ENCODE measurements at places on chromosomes 1 and 21. TPM values are rescaled to one million over a fixed set of nuclear protein-coding genes. Genes with fewer than 3 reads are reported as not detected.

GRCh38 chr1:25073640-25074270, 143.7 kb upstream of the RUNX3 start:
- no peak for DNase-seq

GRCh38 chr1:155598842-155599331, 11.1 kb upstream of the MSTO1 start:
- no peak for DNase-seq

DNA sequence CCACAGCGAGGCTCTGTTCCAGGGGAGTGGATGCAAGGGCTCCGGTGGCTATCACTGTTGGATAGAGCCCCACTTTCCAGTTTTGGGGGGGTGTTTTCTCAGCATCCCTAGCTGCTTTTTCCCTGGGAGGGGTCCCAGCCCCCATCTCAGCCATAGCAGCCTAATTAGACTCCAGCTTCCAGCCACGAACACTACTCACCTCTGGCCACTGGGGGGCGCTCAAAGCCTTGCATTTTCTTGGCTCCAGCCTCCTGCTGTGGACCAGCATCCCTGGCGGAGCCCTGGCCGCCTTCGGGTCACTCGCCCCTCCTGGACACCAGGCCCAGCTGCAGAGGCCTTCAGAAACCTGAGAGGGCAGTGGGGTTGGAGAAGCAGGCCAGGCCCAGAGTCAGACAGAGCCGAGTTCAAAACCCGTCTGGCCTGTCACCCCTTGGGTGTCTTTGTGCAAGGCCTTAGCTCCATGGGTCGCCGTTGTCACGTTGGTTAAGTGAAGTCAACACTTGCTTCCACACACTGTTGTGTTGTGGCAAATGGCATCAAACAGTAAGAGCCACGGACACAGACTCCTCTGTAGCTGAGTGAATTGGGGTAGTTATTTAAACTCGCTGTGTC, 93.5 kb upstream of the ACTL8 start:
- no peak for DNase-seq

Gene HLX
- 8.3 TPM for polyA plus RNA-seq

Gene TTLL10
- 0.79 TPM for polyA plus RNA-seq

Gene CTSS
- 27.6 TPM for polyA plus RNA-seq
